ENCODE measurements at places on chromosomes 4 and X.

DNA sequence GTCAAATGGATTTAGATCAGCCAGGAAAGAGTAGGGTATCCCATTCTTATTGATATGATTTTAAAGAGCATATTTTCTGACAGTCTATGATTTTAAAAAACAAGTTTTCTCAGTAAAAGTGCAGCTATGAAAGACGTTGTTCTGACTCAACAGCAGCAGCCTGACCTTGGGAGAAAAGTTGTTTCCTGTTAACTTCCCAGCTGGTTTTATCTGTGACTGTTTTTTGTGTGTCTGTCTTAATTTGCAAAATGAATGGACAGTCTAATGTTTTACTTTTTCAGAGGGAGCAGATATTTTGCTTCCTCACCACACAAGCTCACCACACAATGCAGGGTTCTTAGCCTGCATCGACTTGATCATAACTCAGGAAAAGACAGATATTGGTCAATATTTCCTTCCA, 764 bp upstream of the MTHFD2L start:
- no peak for DNase-seq

DNA sequence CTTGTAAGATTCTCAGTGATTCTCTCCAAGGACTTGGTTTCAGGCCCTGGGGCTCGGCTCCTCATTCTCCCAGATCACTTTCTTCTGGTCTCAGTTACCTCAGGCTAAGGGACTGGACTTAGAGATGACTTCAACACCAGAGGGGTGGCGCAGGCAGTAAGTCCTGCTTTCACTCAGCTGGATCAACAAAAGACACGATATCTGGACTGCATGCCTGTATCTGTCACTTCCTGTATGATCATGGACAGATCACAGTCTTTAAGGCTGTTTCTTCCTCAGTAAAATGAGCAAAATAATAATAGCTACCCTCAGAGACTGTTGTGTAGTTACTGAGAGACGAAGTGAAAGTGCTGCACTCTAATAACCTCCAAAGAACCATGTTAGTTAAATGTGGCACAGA, 19.5 kb upstream of the CXCR3 start:
- no peak for DNase-seq

GRCh38 chr4:26685250-26685649, 101.4 kb downstream of the TBC1D19 start:
- no peak for DNase-seq

DNA sequence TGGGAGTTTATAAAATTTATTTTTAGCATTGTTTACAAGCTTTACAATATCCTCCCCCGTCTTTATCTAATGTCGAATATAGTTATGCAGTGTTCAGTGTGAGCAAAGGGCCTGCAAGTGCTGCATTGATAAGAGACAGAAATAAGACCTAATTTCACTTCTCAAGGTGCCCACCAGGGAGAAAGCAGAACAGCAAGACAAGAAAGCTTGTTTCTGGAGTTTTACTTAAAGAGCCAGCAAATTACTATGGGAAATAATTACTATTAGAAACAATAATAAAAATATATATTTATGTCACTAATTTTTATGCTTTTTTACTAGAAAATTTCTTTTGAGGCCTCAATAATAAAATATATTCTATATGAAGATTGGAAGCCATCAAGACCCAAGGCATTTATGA, 2677.7 kb downstream of the ARAP2 start:
- DNase-seq: no peak

- no peak for DNase-seq
Measured at GRCh38 chr4:60805500-60806313, 394.4 kb upstream of the ADGRL3 start.

DNA sequence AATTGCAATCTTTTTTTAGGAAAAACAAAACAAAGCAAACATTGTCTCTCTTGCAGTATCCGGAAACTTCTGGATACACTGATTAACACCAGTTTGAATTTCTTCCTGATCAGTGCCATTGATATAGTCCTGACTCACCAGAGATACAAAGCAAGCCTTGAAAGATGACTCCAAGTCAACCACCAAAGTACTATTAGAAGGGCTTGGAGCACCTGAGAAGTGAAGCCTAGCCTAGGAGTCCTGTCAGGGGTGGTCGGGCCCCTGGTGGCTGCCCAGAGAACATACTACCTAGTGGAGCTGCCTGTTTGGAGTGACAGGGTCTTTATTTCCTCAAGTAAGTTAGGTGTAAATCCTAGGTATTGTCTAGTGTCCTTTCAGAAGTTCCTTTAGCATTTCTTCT, 593.2 kb downstream of the ZNF674 start:
- no peak for DNase-seq

- DNase-seq: no peak
Measured at GRCh38 chr4:74407891-74408290, 37.0 kb upstream of the AREG start.

DNA sequence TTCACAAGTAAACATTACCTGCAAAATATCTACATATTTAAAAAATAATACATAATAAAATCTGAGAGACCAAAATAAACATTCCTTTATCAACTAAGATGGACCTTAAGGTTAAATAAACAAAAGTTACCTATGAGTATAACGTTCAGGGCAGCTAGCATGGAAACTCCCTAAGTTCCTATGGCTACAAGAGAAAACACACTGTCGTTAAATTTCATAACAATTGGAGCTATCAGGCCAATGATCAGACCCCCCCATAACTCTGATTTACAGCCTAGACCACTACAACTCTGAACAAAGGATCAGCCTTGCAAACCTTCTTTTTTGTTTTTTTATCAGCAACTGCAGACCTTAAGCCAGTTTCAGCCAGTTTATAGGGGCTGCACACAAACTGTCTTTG, 1418.4 kb downstream of the PCDH18 start:
- no peak for DNase-seq

GRCh38 chr4:128502818-128503527, 215.4 kb upstream of the PGRMC2 start:
- no peak for DNase-seq
